Stromal cell of bone marrow (primary cell): ENCODE measurements at places on chromosomes 13 and 19.

DNA sequence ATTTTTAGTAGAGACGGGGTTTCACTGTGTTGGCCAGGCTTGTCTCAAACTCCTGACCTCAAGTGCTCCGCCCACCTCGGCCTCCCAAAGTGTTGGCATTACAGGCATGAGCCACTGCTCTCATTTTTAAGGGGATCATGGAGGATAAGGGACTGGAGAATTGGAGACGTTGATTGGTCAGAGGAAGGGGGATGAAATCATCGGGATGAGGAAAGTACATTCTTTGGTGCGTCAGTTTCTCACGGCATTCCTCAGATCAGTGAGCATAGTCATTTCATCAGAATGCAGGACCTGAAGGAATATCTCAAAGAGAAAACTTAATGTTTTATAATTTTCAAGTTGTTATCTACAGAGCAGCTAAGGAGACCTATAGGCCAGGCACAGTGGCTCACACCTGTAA lies 14.0 kb downstream of the ZNF114 start:
- no peak for DNase-seq

DNA sequence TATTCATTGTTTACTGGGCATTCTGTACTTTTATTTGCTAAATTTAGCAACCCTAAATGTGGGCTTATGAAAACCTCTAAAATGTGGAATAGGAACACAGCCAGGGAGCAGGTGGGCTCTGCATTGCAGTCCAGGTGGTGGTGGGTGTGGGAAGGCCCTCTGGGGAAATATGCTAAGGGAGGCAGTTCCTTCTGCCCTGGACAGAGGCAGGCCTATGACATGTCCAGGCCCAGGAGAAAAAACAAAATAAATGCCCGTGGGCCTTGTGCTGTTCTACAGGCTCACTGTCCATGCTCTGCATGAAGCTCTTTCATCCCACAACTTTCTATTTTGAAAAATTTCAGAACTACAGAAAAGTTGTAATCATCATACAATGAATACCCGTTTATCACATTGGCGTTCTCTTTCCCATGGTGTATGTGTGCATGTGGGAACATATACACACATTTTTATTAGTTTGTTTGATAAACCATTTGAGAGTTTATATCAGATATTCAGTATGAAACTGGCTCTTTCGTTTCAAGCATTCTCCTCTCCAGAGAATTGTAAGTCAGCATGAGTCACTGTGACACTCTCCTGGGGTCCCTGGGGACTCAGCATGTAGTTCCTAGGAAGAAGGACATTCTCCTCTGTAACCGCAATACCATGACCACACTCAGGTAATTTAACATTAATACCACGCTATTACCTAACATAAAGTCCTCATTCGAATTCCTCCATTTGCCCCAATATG lies 505.3 kb downstream of the COG6 start:
- DNase-seq: no peak

GRCh38 chr13:95713651-95714050 lies 36.7 kb downstream of the DNAJC3 start:
- no peak for DNase-seq

DNA sequence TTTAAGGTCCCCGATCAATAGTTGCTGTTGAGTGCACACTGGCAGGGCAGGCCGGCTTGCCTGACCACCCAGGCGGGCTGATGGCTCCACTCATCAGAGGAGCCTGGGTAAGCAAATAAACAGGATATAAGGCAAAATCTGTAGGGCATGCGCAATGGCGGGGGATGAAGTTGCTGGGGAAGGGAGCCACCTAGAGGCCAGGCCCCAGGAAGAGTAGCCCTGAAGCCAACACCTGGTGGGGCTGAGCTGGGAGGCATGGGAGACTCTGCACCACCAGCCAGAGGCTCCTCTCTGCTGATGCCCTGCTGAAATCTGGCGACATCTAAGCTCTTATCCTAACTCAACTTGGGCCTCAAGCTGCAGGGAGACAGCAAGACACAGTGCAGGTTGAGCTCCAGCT lies 324.3 kb downstream of the ZNF536 start:
- no peak for DNase-seq

GRCh38 chr13:53150568-53150967 lies 122.0 kb downstream of the OLFM4 start:
- DNase-seq: no peak

DNA sequence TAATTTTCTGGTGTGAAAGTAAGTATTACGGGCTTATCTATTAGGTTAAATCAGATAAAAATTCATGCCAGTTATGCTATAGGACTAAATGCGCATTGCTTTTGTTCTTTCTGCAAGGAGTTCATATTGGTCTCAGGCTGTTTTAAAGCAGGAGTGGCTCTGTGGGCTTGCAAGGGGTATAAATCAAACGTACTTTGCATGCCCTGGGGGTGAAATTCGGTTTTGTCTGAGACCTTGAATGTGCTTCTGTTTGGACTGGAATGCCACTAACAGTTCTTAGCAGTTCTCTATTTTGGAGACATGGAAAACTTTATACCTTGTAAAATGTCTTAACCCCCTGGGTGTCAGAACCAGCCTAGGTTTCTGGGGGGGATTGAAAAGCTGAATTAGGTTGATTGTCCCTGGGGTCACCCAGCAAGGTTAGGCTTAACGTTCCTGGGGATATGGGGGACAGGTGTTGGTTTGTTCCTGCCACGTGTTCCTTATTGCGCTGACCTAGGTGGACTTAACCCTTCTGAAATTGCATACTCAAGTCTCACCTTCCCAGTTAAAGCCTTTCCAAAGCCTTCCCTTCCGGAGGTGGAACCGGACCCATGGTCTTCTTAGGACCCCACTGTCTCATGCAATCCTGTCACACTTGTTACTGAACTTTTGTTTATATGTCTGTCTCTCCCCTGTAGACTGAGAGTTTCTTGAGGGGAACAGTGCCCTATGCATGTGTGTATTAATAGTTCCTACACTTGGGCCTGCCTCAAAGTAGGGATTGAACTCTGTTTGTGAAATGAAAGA lies 182.2 kb downstream of the LMO7 start:
- no peak for DNase-seq

DNA sequence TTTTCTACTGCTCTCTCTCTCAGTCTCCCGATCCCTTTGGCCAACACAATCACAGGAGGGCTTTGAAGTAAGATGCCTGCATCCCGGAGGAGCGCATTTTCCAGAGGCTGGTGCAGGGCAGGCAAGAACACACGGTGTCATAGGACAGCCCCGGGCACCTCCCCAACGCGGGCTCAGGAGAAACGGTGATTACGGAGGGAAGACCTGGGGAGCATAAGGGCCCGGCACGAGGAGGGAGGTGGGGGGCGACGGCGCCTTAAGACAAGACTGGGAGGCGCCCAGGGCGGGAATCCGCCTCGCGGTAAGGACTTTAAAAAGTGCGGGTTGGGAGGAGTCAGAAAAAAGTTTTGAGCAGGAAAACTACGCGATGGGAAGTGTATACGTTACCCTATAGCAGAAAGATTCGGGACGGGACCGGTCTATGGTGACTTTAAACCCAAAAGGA lies 18.7 kb upstream of the ZNF888 start:
- DNase-seq: no peak

DNA sequence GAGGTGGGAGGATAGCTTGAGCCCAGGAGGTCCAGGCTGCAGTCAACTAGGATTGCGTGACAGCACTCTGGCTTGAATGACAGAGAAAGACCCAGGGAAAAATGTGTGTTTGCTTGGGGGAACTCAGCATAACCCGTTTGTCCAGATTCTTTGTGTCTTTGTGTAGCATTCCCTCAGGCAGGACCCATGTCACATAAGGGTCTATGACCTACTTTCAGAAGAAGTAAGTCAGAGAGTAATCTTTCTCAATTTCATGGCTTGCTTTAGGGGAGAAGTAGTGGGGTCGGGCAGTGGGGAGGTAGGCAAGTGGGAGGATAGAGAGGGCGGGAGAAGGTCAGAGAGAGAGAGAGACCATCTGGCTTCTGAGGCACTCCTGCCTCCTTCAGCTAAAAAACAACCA lies 11.9 kb upstream of the PSPC1 start:
- no peak for DNase-seq

- peak; percentile 46 for DNase-seq
Observed at GRCh38 chr13:99471221-99472121, 29.8 kb upstream of the TM9SF2 start.

GRCh38 chr13:112136095-112136494 lies 69.1 kb downstream of the SOX1 start:
- no peak for DNase-seq
